ENCODE measurements at places on chromosomes 4 and X.

DNA sequence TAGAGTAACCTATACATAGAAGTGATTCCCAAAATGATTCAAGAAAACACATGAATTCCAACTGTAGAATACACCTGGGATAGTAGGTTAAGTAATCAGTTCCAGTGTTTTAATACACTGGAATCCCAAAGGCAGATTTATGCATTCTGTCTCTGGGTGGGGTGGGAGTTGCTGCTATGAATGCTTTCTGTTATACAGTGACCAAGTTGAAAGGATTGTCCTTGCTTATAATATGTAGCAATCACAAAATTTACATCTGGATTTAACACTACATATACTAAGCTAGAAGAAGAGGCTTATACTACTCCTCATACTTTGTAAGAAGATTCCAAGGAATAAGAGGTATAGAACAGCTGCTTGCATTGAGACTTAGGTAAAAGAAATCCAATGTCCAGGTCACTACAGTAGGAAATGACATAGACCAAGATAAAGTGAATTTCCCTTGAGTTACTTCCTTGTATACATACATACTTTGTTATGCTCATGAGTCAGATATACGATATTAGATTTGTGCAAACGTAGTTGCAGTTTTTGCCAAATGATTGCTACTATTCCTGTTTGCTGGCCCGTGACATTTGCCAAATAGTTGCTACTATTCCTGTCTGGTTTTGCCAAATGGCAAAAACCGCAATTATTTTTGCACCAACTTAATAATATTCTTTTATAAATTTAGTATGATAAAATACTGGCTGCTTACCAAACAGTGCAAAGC lies 210.5 kb upstream of the DIAPH2 start:
- DNase-seq, result no peak

GRCh38 chr4:169040559-169041261 lies 30.7 kb upstream of the CBR4 start:
- no peak for DNase-seq

GRCh38 chrX:54921427-54922021 lies 900 bp downstream of the TRO start:
- no peak for DNase-seq

- DNase-seq, result no peak
Observed at GRCh38 chr4:113434247-113434587, 327.3 kb downstream of the CAMK2D start.

- no peak for DNase-seq
Observed at GRCh38 chrX:30653415-30654131, at the start of gene GK. GK (plus strand) TSS chrX:30653423; CDS start chrX:30653538, 115 bp downstream.

DNA sequence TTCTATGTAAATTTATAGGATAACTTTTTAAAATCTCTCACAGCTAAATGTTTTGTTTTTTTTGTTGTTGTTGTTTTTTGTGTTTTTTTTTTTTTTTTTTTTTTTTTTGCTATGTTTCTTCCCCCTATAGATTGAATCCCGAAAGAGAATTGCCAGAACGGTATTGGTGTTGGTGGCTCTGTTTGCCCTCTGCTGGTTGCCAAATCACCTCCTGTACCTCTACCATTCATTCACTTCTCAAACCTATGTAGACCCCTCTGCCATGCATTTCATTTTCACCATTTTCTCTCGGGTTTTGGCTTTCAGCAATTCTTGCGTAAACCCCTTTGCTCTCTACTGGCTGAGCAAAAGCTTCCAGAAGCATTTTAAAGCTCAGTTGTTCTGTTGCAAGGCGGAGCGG lies 4.1 kb downstream of the BRS3 start:
- DNase-seq, result no peak

DNA sequence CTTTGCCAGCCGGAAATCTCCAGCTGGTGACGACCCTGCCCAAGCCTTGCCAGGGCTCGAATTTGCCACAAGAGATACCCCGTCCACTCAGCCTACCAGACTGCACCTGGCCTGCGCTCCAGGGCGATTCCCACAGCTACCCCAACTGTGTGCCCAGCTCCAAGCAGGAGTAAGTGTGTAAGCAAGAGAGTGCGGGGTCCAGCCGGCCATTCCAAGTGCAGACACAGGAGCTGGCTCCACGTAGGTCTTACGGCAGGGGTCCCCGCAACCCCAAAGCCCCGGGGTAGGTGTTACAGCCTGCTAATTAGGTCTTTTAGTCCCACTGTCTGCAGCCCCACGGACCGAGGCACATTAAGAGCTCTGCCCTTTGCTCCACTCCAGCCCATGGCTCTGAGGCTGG lies 1305.2 kb downstream of the ARAP2 start:
- no peak for DNase-seq

- no peak for DNase-seq
Observed at GRCh38 chr4:111573386-111573785, 571.9 kb upstream of the FAM241A start.

DNA sequence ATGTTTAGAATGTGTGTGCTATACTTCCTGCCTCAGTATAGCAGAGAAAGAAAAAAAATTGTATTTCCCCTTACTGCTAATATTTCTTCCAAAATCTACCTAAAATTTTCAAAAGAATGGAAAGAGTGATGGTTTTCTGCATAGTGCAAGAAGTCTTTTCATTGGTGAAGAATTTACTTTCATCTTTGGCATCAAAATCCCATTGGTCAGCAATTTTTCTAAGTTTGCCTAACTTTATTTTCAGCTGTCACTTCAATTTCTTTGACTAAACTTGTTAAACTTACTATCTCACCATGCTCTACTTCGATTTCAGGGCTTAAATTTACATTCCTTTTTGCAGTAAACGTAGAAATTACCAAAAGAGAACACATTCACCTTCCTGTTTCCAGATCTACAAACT lies 44.5 kb upstream of the MAGEB2 start:
- no peak for DNase-seq

DNA sequence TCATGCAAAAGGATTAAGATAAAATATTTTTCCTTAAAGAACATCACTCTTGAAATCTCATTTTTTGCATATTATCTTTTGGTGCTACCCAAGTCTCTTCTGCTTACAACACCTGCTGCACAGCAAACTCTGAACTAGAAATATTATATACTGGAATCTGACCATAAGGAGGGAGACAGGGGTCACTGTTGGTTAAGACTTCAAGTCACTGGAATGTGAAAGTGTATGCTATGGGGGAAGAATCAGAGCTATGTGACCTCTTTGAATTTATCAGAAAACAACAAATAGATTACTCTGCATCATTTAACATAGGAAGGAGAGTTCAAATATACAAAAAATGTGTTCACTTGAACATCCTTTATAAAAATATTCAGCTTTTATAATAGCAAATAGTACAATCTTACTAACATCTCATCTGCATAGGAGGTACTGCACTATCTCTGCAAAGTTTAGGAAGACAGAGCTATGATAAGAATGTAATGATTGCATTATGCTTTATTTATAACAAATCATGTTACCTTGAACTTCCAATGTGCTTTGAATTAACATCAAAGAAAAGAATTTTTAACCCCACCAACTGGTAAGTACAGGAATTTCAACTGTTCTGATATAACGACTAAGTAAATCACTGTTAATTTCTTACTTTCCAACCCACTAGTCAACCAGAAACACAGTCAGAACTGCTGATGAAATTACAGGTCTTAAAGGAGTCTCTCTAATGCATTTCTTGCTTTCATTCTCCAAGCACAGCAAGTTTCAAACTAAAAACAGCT lies 69.8 kb downstream of the ZNF827 start:
- no peak for DNase-seq

GRCh38 chr4:112288455-112288854 lies 2.8 kb upstream of the TIFA start:
- no peak for DNase-seq

DNA sequence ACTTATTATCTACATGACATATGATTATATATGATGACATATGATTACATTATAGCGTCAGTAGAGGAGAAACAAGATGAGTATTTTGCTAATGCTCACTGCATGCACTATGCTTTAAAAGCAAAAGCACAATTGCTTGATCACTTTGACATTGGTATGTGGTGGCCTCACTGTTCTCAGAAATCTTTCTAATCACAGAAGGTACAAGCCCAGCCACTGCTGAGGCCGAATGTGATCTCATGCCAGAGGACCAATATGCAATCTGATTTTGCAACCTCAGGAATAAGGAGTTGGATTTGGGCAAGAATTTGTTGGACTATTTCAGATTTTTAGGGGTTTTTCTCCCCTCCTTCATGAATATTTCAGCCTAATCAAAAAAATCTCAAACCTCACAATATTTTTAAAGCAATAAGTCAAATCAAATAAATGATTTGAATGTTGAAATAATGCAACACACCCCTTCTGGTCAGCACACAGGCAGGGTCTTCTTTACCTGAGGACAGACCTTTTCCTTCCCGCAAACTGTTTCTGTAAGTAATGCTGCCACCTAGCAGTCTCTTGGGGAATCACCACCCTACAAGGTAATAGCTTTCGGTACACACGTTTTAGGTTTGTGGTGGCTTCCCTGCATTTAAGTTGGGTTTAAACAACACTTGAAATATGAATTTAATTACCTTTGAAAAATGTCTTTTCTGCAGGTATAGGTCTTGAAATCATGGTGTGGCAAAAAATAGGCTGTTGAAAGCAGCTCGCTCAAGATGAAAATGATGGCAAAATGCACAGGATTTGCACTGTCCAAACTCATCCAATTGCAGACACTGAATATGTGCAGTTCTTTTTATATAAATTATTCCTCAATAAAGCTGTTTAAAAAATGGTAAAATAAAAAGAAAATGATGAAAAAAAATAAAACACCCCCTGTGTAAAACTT lies 4.8 kb upstream of the CXCL13 start:
- no peak for DNase-seq

DNA sequence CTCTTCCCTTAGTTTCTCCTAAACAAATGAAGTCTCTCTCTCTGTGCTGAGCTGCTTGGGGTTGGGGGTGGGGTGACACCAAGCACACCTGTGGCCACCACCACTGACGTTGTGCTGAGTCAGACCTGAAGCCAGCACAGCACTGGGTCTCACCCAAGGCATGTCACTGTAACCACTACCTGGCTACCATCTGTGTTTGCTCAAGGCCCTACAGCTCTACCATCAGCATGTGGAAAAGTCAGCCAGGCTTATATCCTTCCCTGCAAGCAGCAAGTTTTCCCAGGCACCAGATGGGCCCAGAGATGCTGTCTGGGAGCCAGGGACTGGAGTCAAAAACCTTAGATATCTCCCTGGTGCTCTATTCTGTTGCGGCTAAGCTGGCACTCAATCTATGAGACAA lies 6.9 kb downstream of the CXCL10 start:
- no peak for DNase-seq

DNA sequence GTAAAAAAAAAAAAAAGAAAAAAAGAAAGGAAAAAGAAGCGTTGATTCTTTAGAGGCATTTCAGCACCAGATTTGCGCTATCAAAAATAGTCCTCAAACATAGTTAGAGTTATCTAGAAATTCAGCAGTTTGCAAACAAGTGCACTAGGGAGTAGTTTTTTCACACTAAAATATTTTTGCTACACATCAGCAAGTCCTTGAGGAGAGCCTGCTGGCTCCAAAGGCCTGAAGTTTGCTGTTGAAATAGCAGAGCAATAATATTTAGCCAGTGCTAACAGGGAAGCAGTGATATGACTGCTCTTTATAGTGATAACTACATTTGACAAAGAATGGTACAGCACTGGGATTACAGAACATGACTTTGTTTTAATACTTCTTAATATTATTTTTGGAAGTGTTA lies 472.2 kb downstream of the PCDH7 start:
- no peak for DNase-seq

GRCh38 chrX:18949944-18950301 lies 34.0 kb downstream of the PHKA2 start:
- no peak for DNase-seq

- no peak for DNase-seq
Observed at GRCh38 chrX:153934762-153935325, at the start of gene NAA10. NAA10 (minus strand) TSS chrX:153935037; CDS start chrX:153934904, 133 bp downstream.

- DNase-seq, result no peak
Observed at GRCh38 chr4:70531981-70532380, 13.6 kb downstream of the AMTN start.

DNA sequence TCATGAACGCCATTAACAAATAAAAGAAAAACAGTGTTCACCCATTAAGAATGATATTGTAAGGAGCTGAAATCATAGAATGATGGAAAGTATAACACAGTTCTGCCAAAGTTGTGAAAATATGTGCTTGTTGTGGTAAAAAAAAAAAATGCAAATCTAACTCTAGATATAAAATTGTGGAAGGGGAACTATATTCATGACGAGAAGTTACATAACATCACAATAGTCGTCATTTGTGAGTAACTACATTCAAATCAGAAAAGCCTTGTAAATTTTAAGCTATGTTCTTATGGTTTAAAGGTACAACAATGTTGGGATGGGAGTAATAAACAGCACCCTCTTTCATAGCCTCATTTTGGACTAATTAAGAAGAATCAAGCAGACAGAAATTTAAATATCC lies 57.6 kb upstream of the PRDM8 start:
- no peak for DNase-seq

DNA sequence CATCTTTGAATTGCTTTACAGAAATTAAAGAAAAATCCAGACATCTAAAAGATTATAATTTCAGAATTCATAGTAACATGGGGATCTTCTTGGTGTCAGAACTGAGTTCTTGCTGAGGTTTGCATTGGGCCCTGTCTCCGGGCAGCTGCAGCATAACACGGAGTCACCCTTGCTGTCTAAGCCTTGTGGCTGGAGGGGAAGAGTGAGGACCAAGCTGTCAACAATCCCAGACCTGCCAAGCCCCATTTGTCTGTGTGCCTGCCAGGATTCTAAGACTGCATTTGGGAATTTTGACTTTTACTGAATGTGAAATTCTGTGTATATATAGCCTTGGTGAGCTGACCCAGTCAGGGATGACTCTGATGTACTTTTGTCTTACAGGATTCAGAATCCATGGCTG lies 25.2 kb upstream of the NAP1L5 start:
- DNase-seq, result no peak

GRCh38 chr4:99736846-99737245 lies 79.2 kb upstream of the C4orf54 start:
- no peak for DNase-seq

DNA sequence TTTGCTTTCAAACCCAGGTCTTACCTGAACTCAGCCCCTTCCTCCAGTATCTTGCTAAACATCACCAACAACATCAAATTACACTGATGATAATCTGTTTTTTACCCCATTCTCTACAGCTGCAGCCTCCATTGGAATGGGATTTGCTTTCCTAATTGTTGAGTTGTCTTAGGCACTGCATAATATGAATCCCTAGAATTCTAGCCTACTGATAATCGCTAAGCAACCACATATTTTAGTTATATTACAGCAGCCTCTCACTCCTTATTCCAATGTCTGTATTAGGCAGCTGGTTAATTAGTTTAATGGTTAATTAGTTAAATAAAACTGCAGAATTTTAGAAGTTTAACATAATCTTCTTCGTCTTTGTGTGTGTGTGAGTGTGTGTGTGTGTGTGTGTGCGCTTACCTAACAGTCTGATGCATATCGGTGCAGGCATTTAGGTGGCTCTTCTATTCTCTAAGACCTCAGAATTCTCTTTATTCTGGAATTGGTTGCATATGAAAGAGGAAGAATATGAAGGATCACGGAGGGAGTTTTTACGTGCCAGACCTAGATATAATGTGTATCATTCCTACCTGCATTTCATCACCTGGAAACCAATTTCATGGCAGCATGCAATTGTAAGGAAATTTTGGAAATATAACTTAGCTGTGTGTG lies 5.3 kb upstream of the COMMD8 start:
- DNase-seq, result no peak

- no peak for DNase-seq
Observed at GRCh38 chr4:169485791-169486742, 126.3 kb downstream of the NEK1 start.

- no peak for DNase-seq
Observed at GRCh38 chrX:8366481-8366880, 98.1 kb upstream of the VCX3B start.

GRCh38 chrX:133653358-133653757 lies 238.1 kb upstream of the GPC4 start:
- no peak for DNase-seq

Data from activated T-helper 1 cell treated with anti-CD3 and anti-CD28 coated beads, Interleukin-2, amount 50 U/mL, for 16 hours (primary cell).